Activated CD8-positive, alpha-beta T cell treated with anti-CD3 and anti-CD28 coated beads for 36 hours (primary cell): ENCODE measurements at places on chromosomes 3 and 15.

GRCh38 chr3:186933816-186934215 is 3.5 kb downstream of the ST6GAL1 start:
- DNase-seq = no peak

GRCh38 chr15:100781961-100782530 is 97.6 kb upstream of the ALDH1A3 start:
- no peak for DNase-seq

DNA sequence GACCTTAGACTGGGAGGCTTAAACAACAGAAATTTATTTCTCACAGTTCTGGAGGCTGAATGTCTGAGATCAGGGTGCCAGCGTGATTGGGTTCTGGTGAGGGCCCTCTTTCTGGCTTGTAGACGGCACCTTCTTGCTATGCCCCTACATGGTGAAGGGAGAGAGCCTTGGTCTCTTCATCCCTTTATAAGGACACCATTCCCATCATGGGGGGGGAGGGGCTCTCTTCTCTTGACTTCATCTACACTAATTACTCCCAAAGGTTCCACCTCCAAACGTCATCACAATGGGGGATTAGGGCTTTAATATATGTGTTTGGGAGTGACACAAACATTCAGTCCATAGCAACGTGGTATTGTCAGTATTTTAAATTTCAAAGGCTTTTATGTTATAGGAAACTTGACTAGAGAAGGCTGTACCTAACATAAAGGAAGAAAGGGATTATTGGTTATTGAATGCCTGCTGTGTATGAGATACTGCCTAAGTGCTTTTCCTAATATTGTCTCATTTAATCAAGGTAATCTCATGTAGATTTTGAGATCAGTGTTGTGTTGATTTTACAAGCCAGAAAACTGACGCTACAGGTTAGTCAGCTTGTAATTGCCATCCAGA is 20.9 kb downstream of the SYN2 start:
- DNase-seq = no peak

GRCh38 chr15:81293728-81294515 is 30.0 kb downstream of the STARD5 start:
- peak; percentile 92 for DNase-seq

- no peak for DNase-seq
These were observed 58.5 kb downstream of the RPL22L1 start for GRCh38 chr3:170811515-170811914.

GRCh38 chr3:5431146-5431545 is 243.6 kb downstream of the EDEM1 start:
- no peak for DNase-seq

DNA sequence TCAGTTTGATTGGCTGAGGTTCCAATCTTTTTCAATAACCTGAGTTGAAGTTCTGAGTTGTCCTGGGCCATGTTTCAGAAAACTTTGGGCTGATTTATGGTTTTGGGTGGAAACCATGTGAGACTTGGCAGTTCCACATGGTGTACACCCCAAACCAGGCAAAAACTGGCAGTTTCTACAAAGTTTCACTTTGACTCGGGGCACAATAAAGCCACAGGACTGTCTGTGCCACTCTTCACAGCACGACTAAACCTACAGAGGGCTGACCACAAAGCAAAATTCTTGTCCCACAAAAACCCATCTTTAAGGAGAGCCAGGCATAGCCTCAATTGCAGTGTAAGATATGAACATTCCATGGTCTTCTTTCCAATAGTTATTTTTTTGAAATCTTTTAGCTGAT is 155.0 kb downstream of the DUT start:
- no peak for DNase-seq

DNA sequence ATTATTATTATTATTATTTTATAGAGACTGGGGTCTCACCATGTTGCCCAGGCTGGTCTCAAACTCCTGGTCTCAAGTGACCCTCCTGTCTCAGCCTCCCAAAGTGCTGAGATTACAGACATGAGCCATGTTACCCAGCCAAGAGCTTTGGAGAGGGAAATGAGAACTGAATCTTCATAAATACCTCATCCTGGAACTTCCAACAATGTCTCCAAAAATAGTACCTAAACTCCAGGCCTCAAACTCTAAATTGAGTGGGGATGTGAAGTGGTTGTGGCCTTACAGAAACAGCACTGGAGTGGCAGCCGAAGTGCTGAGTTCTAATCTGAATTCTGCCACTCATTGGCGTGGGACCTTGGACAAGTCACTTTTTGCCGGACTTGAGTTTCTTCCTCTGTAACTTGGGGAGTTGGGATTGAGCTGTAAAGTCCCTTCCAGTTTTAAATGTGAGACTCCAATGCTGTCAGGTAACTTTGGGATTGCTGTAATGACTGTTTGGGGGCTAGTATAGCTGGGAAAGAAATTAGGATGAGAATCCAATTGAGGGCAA is 10.0 kb upstream of the SRP14 start:
- no peak for DNase-seq

GRCh38 chr3:71062037-71062932 is 521.2 kb downstream of the FOXP1 start:
- DNase-seq = no peak

DNA sequence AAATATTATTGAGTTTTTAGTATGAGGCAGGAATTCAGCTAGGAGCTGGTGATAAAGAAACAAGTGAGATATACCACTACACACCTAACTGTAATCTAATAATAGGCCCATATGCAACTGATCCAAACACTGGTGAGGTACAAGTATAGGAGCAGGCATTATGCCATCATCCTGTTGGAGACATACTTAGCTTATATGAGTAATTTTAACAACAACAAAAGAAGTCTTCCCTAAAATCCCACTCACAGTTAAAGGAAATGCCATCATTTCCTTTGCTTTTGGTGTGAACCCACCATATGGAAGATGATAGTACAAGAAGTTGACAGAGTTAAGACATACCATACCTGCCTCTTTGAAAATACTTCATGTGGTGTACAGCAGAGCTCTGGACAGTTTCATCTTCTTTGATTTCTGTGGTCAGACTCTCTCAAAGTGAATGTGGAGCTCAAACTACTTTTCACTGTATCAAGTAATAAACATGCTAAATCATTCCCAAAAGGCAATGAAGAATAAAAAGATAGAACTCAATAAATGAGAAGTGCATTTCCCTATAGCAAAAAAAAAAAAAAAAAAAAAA is 85.5 kb downstream of the CD200R1L start:
- no peak for DNase-seq

DNA sequence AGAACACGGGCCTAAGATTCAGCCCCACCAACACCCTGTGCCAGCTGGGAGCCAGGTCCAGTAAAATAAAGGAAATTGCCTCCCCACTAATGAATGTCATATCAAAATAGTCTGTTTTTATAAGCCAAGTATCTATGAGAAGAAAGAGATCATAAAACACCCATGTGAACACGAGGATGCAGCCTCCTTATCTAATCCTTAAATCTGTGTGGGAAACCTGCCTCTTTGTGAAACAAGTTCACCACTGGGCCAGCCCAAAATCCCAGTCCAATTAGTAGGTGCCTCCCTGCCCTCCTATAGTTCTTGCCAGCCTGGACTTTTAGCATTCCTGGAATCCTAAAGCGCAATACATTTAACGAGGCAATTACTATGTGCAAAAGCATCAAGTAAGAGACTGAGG is 42.0 kb downstream of the SCAPER start:
- no peak for DNase-seq

DNA sequence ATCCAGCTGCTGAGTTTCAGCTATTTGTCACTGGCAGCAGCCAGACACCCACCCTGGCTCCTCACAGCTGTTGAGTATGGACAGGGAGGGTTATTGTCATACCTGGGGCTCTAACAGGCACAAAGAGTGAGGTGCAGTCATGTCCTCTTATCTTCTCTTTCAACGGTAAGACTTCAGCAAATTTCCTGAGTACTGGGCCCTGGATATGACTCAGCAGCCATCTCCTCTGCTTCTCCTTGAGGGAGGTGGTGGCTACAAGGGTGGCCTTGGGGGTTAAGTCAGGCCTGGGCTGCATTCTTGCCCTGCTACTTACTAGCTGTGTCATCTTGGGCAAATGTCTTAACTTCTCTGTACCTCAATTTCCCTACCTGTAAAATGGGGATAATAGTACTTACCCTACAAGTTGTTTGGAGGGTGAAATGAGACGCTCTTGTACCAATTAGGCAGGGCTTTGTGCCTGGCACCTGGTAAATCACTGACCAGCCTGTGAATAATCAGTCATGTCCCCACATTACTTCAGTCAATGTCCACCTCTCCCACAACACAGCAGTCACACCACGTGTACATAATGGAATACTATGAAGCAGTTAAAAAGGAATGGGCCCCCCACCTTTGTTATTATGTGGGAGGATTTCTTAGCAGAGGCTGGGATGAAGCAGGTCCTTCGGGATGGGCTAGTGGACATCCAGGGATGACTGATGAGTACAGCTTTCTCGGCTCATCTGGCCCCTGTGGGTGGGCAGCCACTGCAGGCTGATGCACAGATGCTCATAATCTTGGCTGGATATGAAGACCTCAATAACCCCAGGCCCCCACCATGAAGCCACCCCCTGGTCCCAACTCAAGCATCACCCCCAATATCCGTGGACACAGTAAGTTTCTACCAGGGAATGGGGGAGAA is 528.8 kb downstream of the SHQ1 start:
- no peak for DNase-seq

- no peak for DNase-seq
These were observed 980 bp downstream of the DALRD3 start for GRCh38 chr3:49017229-49017970.

DNA sequence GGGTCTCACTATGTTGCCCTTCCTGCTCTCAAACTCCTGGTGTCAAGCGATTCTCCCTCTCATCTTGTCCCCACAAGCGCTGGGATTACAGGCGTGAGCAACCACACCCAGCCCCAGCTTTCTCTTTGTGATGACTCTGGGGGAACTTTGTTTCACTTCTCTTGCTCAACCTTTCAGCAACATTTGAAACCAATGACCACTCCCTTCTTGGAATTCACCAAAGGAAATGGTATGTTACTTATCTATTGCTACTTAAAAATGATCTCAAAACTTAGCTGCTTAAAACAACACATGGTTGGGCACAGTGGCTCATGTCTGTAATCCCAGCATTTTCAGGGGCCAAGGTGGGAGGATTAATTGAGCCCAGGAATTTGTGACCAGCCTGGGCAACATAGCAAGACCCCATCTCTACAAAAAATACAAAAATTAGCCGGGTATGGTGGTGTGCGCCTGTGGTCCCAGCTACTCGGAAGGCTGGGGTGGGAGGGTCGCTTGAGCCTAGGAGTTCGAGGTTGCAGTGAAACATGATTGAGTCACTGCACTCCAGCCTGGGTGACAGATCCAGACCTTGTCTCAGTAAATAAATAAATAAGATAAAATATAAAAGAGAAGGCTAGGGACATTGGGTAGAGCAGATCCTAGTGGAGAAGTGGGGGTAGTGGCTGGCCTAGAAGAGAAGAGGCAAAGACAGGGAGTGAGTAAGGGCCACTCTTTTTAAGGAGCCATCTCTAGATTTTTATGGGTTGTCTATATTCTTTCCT is 10.3 kb upstream of the COPG1 start:
- peak; percentile 59 for DNase-seq

GRCh38 chr3:42723219-42723618 is 20.6 kb upstream of the HHATL start:
- DNase-seq = no peak

GRCh38 chr15:31250033-31250432 is 76.6 kb upstream of the KLF13 start:
- DNase-seq = no peak

DNA sequence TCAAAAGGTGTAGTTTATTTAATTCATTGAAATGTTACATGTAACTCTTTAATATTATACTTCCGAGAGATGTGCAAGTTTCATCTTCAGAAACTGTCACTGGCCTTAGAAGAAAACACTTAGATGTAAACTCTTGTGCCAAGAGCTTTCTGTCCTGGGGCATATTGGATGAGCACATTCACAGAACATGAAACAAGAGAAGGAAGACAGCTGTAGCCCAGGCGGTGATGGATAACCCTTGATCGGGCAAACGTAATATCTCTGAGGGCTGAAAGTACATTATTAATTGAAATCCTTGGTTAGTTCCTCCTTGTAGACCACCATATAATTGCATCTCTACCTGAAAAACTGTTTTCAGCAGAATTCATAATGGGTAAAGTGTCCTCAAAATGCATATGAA is 67.4 kb downstream of the MECOM start:
- no peak for DNase-seq

DNA sequence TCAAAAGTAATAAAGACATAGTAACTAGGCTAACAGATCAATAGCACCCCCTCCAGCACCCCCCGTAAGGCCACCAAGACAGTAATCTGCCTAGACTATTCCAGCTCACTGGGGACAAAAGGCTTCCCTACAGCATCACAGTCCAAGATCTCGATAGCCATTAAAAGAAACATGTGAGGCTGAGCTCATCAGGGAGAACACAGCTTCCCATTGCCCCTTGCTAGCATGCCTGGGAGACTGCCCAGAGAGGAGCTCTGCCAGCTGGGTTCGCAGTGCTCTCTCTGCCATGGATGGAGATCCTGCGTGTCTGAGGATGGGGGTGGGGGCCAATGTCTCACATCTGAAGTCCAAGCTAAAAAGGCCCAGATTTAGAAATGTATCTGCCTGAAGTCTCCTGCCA is 17.8 kb downstream of the LRIG1 start:
- DNase-seq = no peak

GRCh38 chr3:182364323-182364722 is 429.0 kb upstream of the ATP11B start:
- no peak for DNase-seq

GRCh38 chr3:32076566-32076965 is 29.9 kb upstream of the GPD1L start:
- no peak for DNase-seq

DNA sequence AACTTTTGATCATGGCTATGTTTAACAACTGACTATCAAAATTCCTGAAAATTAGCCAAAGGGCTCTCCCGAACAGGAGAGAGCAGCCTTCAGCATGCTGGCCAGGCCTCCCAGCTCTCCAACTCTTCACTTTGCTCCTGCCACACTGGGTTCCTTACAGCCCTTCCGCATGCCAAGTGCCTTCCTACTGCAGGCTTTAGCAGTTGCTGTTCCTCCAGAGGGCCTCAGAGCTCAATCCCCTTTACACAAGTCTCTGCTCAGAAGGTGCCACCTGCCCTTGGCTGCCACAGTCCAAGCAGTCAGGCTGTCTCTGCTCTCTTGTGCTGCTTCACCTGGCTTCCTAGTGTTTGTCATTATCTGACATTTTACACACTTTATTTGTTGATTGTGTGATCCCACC is 553.1 kb upstream of the PPP2R3A start:
- no peak for DNase-seq
